B cell (primary cell): ENCODE measurements at places on chromosomes 3 and 15. TPM values are rescaled to one million over a fixed set of nuclear protein-coding genes. Genes with fewer than 3 reads are reported as not detected.

DNA sequence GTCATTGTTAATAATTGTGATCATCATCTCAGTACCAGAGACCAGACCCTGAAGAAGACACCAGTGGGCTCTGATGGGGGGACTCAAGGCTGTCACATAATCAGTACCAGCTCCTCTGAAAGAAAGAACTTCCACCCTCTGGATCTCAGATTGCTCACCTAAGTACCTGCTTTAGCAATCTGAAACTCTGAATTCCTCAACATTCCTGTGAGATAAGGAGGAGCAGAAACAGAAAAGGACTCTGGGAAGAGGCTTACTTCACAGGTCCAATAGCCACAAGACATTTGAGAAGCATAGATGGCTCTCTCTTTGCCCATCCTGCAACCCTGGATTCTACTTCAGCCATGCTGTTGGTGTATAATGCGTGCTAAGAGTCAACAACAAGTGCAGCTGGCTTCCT lies 44.0 kb upstream of the OXTR start:
- H3K4me1 ChIP-seq: no peaks in the 10 kb centered on the region
- no peak overlapping the region for H3K27ac ChIP-seq
- no peak overlapping the region for H3K4me3 ChIP-seq

GRCh38 chr3:83953417-83954089 lies 1005.2 kb upstream of the CADM2 start:
- H3K36me3 ChIP-seq: no peaks in the 10 kb centered on the region
- no peaks in the 10 kb centered on the region for H3K4me1 ChIP-seq
- H3K27me3 ChIP-seq: no peaks in the 10 kb centered on the region
- H3K27ac ChIP-seq: no peak overlapping the region

GRCh38 chr15:42591238-42591934 lies 16.0 kb downstream of the STARD9 start:
- no peaks in the 10 kb centered on the region for H3K27me3 ChIP-seq
- no peak overlapping the region for H3K27ac ChIP-seq
- H3K36me3 ChIP-seq: no peaks in the 10 kb centered on the region
- H3K4me1 ChIP-seq: no peaks in the 10 kb centered on the region
- no peak overlapping the region for H3K4me3 ChIP-seq

GRCh38 chr3:46416125-46416810 lies 9.2 kb downstream of the CCRL2 start:
- no peaks in the 10 kb centered on the region for H3K27me3 ChIP-seq
- H3K27ac ChIP-seq: no peak overlapping the region
- H3K4me1 ChIP-seq: no peaks in the 10 kb centered on the region
- no peak for DNase-seq

- H3K4me3 ChIP-seq: no peak overlapping the region
- no peak for DNase-seq
- H3K27me3 ChIP-seq: no peaks in the 10 kb centered on the region
- H3K36me3 ChIP-seq: no peaks in the 10 kb centered on the region
- no peaks in the 10 kb centered on the region for H3K4me1 ChIP-seq
Observed at GRCh38 chr15:33016405-33017024, 178.0 kb downstream of the FMN1 start.

DNA sequence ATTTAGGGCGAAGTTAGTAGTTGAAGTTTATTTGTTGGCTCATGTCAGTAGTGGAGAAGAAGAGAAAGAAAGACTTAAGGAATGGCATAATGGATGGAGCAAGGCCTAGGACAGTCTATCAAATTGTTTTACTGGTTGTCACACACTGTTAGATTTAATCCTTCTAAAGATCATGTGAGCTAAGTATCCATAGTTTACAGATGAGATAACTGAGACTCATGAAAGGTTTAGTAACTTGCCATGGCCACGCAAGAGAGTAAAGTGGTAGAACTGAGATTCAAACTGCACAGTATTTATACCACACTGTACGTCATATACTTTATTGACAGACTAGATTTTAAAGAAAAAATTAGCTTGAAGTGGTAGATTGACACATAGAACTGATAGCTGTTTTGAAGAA lies 11.4 kb downstream of the SPRED1 start:
- no peaks in the 10 kb centered on the region for H3K36me3 ChIP-seq
- H3K27me3 ChIP-seq: no peaks in the 10 kb centered on the region
- H3K27ac ChIP-seq: no peak overlapping the region
- DNase-seq: no peak

The SPATA12 gene
- not detected in 2 replicates for total RNA-seq

DNA sequence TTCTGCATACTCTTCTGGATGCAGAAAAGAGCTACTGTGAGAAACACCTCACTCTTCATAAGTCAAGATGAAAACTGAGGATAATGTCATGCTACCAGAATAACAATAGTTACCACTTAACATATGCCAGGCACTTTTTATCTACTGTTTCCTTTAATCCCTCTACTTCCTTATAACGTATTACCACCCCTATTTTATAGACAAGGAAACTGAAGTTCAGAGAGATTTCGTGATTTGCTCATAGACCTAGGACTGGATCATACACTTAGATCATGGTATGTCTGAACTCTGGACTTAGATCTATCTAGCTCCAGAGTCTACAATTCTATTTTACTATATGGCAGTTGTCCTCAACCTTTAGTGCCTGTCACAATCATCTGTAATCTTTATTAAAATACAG lies 155.7 kb upstream of the TSPAN3 start:
- DNase-seq: no peak
- H3K27me3 ChIP-seq: no peaks in the 10 kb centered on the region
- H3K4me3 ChIP-seq: no peak overlapping the region
- H3K27ac ChIP-seq: no peak overlapping the region
- no peaks in the 10 kb centered on the region for H3K36me3 ChIP-seq

GRCh38 chr3:145849115-145849514 lies 311.9 kb downstream of the PLOD2 start:
- no peak overlapping the region for H3K27ac ChIP-seq
- no peaks in the 10 kb centered on the region for H3K27me3 ChIP-seq
- no peaks in the 10 kb centered on the region for H3K36me3 ChIP-seq
- no peak for DNase-seq
- no peak overlapping the region for H3K4me3 ChIP-seq

The OXSM gene
- 15.4 and 18.7 TPM in 2 replicates for total RNA-seq

The IDH3A gene
- 64.5 and 71.7 TPM in 2 replicates for total RNA-seq

GRCh38 chr3:57983734-57984518 lies 24.3 kb upstream of the FLNB start:
- H3K27me3 ChIP-seq: no peaks in the 10 kb centered on the region
- peaks cover 27% of the 10 kb centered on the region for H3K4me1 ChIP-seq
- H3K36me3 ChIP-seq: no peaks in the 10 kb centered on the region
- peak overlapping the region; percentile 3 for H3K27ac ChIP-seq
- no peak overlapping the region for H3K4me3 ChIP-seq
- DNase-seq: peak; percentile 77

DNA sequence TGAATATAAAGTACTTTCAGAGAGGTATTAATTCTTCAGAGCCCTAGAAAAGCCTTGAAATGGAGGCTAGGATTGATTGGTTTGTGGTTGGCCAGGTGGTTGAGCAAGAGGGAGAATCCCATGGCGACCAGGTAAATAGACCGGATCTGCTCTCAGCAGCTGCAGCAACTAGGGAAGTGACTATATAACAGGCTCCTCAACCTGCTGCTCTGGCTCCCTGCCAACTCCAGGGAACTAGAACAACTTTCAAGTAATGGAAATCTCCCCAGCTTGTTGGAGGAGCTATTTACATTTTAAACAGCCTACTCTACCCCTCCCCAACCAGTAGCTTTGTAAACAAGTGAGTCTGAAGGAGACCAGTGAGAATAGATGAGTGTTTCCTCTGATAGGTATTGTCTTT lies 121.8 kb upstream of the CADM2 start:
- DNase-seq: no peak
- no peaks in the 10 kb centered on the region for H3K27me3 ChIP-seq
- no peaks in the 10 kb centered on the region for H3K36me3 ChIP-seq
- no peaks in the 10 kb centered on the region for H3K4me1 ChIP-seq
- H3K4me3 ChIP-seq: no peak overlapping the region

- no peaks in the 10 kb centered on the region for H3K27me3 ChIP-seq
- H3K27ac ChIP-seq: no peak overlapping the region
- no peaks in the 10 kb centered on the region for H3K36me3 ChIP-seq
- H3K4me3 ChIP-seq: no peak overlapping the region
- DNase-seq: no peak
- no peaks in the 10 kb centered on the region for H3K4me1 ChIP-seq
Observed at GRCh38 chr15:87739081-87739480, 517.5 kb downstream of the NTRK3 start.

- no peaks in the 10 kb centered on the region for H3K36me3 ChIP-seq
- no peaks in the 10 kb centered on the region for H3K27me3 ChIP-seq
- no peak for DNase-seq
- H3K4me3 ChIP-seq: no peak overlapping the region
- no peaks in the 10 kb centered on the region for H3K4me1 ChIP-seq
- H3K27ac ChIP-seq: no peak overlapping the region
Observed at GRCh38 chr3:109478614-109479013, 141.3 kb upstream of the DPPA4 start.

GRCh38 chr3:16073203-16073602 lies 101.3 kb upstream of the GALNT15 start:
- no peaks in the 10 kb centered on the region for H3K4me1 ChIP-seq
- no peaks in the 10 kb centered on the region for H3K27me3 ChIP-seq
- DNase-seq: no peak
- no peak overlapping the region for H3K27ac ChIP-seq
- H3K4me3 ChIP-seq: no peak overlapping the region
- no peaks in the 10 kb centered on the region for H3K36me3 ChIP-seq

The PP2D1 gene
- not detected in 2 replicates for total RNA-seq

DNA sequence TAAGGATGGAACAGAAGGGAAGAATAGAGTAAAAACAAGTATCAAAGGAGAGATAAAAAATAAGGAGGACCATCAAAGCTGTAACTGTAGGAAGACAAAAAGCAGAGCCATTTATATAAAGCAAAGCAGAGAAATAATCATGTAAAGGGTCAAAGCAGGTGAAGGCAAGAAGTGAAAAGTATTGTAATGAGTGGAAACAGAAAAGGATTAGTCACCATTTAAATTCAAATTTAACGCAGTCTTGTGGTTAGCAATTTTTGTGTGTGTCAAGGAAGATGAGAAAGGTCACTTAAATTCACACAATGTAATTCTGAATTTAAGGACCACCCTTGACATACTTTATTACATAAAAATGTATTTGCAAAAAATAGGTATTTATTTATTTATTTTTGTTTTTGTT lies 567.8 kb downstream of the ROBO1 start:
- no peaks in the 10 kb centered on the region for H3K36me3 ChIP-seq
- no peak for DNase-seq
- no peaks in the 10 kb centered on the region for H3K4me1 ChIP-seq
- no peak overlapping the region for H3K27ac ChIP-seq
- no peak overlapping the region for H3K4me3 ChIP-seq

GRCh38 chr15:77239882-77240608 lies 169.1 kb upstream of the TSPAN3 start:
- H3K4me1 ChIP-seq: no peaks in the 10 kb centered on the region
- no peak for DNase-seq
- H3K36me3 ChIP-seq: no peaks in the 10 kb centered on the region
- H3K27me3 ChIP-seq: no peaks in the 10 kb centered on the region
- H3K4me3 ChIP-seq: no peak overlapping the region
- H3K27ac ChIP-seq: no peak overlapping the region

The TLR9 gene
- total RNA-seq: 16.0 and 21.0 TPM in 2 replicates

DNA sequence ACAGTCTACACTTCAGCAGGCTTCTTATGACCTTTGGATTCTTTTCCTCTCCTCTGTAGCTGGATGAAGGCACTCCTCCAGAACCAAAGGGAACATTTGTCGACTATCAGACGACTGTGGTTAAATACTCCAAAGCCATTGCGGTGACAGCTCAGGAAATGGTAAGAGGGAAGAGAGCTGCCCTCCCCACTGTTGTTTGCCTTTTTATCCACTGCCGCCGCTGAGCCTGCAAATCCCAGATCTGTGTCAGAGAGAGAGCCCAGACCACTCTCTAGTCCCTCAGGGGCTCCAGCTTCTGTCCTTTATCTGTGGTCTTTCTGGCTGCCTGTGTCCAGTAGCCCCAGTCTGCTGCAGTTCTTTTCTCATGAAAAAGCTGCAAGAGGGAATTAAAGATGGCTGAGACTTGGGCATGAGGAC lies 261.5 kb upstream of the TPM1 start:
- no peaks in the 10 kb centered on the region for H3K27me3 ChIP-seq
- no peak overlapping the region for H3K27ac ChIP-seq
- H3K4me1 ChIP-seq: no peaks in the 10 kb centered on the region
- no peaks in the 10 kb centered on the region for H3K36me3 ChIP-seq
- no peak overlapping the region for H3K4me3 ChIP-seq

The GHSR gene
- total RNA-seq: not detected in 2 replicates

DNA sequence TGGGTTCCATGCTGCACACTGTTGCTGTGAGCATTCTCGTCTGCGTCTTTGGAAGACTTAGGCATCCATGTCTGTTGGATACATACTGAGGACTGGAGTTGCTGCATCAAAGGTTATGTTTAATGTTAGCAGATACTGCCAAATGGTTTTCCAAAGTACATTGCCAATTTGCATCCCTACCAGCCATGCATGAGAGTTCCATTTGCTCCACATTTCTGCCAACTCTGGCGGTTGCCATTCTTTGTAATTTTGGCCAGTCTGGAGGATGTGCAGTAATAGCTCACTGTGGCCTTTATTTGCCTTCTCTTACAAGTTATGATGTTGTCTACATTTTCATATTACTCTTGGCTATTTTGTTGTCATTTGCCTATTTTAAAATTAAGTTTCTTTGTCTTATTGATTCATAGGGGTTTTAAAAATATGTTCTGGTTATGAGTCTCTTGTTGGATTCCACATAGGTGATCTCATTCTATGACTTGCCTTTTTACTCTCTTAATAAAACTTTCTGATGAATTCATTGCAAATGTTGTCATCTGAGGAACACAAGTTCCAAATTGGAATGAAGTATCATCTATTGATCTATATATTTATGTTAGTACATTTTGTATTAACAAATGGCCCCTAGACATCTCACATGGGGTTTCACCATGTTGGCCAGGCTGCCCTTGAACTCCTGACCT lies 42.1 kb downstream of the FBLN2 start:
- H3K27ac ChIP-seq: no peak overlapping the region
- H3K36me3 ChIP-seq: no peaks in the 10 kb centered on the region
- no peak overlapping the region for H3K4me3 ChIP-seq
- DNase-seq: no peak

DNA sequence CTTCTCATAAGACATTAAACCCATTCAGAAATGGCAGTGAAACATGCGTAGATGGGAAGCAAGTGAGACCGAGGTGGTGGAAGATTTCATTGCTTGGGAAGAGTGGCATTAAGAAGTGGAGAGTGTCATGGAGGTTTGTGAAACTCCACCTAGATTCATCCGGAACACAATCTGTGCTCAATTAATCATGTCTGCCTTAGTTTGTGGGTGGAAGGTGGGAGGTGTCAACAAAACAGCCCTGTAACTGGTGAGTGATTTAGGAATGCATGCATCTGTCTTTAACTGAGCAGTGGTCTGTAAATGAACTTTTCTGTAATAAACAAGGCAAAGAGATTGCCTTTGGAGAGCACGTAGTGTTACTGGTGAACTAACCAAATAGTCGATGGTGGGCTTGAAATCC lies 113.7 kb downstream of the WNT5A start:
- no peaks in the 10 kb centered on the region for H3K36me3 ChIP-seq
- no peaks in the 10 kb centered on the region for H3K27me3 ChIP-seq
- H3K4me3 ChIP-seq: no peak overlapping the region

GRCh38 chr15:51332206-51333147 lies 5.9 kb downstream of the CYP19A1 start:
- H3K36me3 ChIP-seq: no peaks in the 10 kb centered on the region
- no peaks in the 10 kb centered on the region for H3K27me3 ChIP-seq
- DNase-seq: no peak
- no peak overlapping the region for H3K4me3 ChIP-seq

GRCh38 chr15:64090527-64090926 lies 3.1 kb downstream of the CIAO2A start:
- no peaks in the 10 kb centered on the region for H3K27me3 ChIP-seq
- peak overlapping the region; percentile 94 for H3K27ac ChIP-seq
- DNase-seq: peak; percentile 73
- peak overlapping the region; percentile 34 for H3K4me3 ChIP-seq
- peaks cover 67% of the 10 kb centered on the region for H3K4me1 ChIP-seq
